Fibroblast of lung (primary cell): ENCODE measurements at places on chromosomes 7 and 10. TPM values are rescaled to one million over a fixed set of nuclear protein-coding genes. Genes with fewer than 3 reads are reported as not detected.
A peak's percentile ranks its signal among the peaks of the same experiment; 100 is the strongest.

- no peaks in the 10 kb centered on the region for H3K36me3 ChIP-seq
- no peak overlapping the region for H3K4me3 ChIP-seq
- no peaks in the 10 kb centered on the region for H3K4me1 ChIP-seq
These were observed 66.9 kb upstream of the PDE1C start for GRCh38 chr7:32137059-32137458.

DNA sequence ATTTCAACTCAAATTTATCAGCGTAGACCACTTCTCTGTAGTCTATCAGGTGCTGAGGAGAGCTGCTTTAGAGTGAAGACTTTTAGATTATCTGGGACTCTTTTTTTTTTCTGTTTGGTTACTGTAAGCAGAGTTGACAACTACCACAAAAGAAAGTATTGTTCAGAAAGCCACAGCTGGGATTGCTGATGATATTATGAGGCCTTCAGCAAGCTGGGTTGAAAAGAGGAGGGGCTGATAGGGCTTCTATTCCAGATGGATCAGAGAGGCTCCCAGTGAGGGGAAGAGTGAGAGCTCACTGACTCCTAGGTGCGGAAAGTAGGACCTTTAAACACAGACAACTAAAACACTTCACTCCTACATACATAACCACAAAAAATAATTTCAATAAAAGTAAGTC, 188.5 kb upstream of the FERD3L start:
- no peaks in the 10 kb centered on the region for H3K27me3 ChIP-seq
- no peaks in the 10 kb centered on the region for H3K4me1 ChIP-seq
- no peaks in the 10 kb centered on the region for H3K36me3 ChIP-seq
- no peak overlapping the region for H3K4me3 ChIP-seq
- no peak for DNase-seq

GRCh38 chr7:105224884-105225651, 163.7 kb downstream of the SRPK2 start:
- no peaks in the 10 kb centered on the region for H3K27me3 ChIP-seq
- no peak overlapping the region for H3K27ac ChIP-seq
- H3K4me1 ChIP-seq, result peaks cover 2% of the 10 kb centered on the region
- DNase-seq, result peak; percentile 89

DNA sequence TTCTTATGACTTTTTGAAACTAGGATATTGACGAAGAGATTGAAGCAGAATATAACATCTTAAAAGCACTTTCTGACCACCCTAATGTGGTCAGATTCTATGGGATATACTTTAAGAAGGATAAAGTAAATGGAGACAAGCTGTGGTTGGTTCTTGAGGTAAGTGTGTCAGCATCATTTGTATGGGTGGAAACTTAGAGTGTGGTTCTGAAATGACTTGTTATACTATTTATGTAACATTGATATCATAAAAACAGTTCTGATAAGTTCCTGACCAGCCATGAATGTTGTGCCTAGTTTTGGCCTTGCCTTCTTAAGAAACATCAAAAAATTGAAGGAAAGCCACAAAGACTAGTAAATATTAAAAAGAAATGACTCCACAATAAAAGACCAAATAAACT, 20.8 kb downstream of the MYO3A start:
- no peaks in the 10 kb centered on the region for H3K27me3 ChIP-seq
- H3K27ac ChIP-seq, result no peak overlapping the region
- H3K36me3 ChIP-seq, result no peaks in the 10 kb centered on the region

DNA sequence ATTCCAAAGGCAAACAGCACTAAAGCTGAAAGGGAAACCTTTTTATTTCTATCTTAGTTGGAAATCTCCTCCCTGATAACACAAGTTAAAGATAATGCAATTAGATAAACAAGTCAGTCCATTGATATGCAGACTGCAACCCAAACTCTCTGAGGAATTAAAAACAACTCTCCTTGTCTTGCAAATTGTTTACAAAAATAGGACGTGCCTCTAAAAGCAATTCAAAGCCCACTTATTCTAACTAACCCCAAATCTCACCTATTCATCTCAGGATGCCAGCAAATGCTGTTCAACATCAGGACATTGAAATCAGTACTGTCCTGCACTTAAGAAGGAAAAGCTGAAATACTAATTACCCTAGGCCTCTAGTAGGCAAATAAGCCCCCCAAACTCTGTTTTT, 12.8 kb downstream of the SHTN1 start:
- H3K4me1 ChIP-seq, result no peaks in the 10 kb centered on the region
- no peak for DNase-seq
- no peak overlapping the region for H3K4me3 ChIP-seq
- no peaks in the 10 kb centered on the region for H3K27me3 ChIP-seq
- H3K27ac ChIP-seq, result no peak overlapping the region

The CCL24 gene
- not detected in 2 replicates for polyA plus RNA-seq

DNA sequence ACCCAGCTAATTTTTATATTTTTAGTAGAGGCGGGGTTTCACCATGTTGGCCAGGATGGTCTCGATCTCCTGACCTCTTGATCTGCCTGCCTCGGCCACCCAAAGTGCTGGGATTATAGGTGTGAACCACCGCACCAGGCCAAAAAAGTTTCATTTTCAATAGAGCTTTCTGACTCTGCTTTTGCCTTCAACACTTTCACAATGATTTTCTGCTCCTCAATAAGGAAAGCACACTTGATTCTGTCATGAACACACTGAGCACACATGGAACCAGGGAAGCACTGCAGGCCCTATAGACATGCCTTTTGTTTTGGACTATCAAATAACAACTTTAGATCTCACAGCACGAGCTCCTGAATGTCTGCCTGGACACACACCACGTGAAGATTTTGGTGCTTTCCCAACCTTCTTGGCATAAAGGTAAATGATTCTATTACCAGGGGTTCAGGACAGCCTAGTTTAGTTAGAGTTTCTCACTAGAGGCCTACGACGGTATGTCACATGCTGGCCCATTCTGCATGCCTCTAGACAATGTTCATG, 8.0 kb downstream of the RRP12 start:
- no peak overlapping the region for H3K27ac ChIP-seq
- H3K27me3 ChIP-seq, result no peaks in the 10 kb centered on the region
- no peak for DNase-seq
- H3K36me3 ChIP-seq, result peaks cover 12% of the 10 kb centered on the region
- H3K4me3 ChIP-seq, result no peak overlapping the region
- no peaks in the 10 kb centered on the region for H3K4me1 ChIP-seq

The LRRC18 gene
- 0.08 TPM in 1 of 2 replicates, not detected in the other for polyA plus RNA-seq

The NPFFR1 gene
- polyA plus RNA-seq, result not detected in 2 replicates

The PCLO gene
- 0.03 and 0.10 TPM in 2 replicates for polyA plus RNA-seq

DNA sequence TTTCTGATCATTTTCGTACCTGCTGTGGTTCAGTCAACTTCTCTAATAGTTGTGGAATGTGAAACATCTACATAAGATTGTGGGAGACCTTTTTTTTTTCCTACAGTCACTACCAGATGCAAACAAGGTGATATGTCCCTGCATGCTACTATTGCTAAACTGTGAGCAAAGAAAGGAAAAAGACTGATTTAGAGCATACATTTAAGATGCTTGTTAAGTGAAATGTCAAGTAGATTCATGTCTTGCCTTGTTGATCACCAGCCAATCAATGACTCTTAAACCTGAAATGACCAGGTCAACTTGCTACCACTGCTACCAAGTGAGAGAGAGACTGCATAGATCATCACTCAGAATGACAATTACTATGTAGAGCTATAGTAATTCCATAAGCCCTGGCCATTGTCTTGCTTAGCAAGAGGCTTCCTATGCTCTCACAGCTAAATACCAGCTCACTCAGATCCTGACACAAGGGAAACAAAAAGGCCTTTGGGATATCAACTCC, 84.3 kb upstream of the SKAP2 start:
- H3K27ac ChIP-seq, result no peak overlapping the region
- H3K36me3 ChIP-seq, result no peaks in the 10 kb centered on the region
- no peaks in the 10 kb centered on the region for H3K27me3 ChIP-seq
- DNase-seq, result no peak
- H3K4me3 ChIP-seq, result no peak overlapping the region
- no peaks in the 10 kb centered on the region for H3K4me1 ChIP-seq

The INMT gene
- 37.0 and 237 TPM in 2 replicates for polyA plus RNA-seq

The LRRTM3 gene
- not detected in 2 replicates for polyA plus RNA-seq

DNA sequence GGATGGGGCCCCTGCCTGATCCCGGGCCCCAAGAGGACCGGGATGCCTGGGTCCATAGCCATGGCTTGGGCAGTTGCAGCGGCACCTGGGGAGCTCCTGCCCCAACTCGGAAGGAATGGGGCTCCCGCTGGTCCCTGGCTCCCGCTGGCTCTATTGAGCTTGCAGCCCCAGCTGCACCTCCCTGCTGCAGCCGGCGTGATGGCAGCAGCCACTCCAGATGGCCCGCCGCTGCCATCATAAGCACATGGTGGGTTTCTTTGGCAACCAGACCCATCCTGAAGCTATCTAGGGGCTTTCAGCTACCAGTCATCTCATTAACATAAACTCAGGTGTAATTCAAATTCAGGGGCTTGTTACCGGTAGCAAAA, 11.1 kb upstream of the DNMBP start:
- H3K27me3 ChIP-seq, result no peaks in the 10 kb centered on the region
- no peaks in the 10 kb centered on the region for H3K4me1 ChIP-seq
- no peak overlapping the region for H3K27ac ChIP-seq
- DNase-seq, result no peak
- no peaks in the 10 kb centered on the region for H3K36me3 ChIP-seq
- H3K4me3 ChIP-seq, result no peak overlapping the region

The PRTFDC1 gene
- 32.7 and 47.0 TPM in 2 replicates for polyA plus RNA-seq

The NEURL1 gene
- 0.11 and 0.12 TPM in 2 replicates for polyA plus RNA-seq

DNA sequence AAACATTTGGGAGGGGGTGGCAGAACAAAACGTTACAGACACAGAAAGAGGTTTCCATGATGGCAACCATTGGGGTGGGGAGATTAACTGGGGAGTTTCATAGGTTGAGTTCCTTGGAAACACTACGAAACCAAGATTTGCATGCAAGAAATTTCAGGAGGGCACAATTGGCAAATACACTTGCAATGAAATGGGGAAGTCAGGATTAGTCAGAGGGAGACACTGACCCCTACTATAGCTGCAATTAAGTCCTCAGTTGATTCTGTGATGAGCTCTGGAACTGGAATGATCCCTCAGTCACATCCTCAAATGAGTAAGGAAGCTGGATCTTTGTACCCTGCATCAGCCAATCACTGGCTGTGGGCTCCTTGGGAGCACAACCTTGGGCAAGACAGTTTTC, 22.1 kb downstream of the CPEB3 start:
- no peaks in the 10 kb centered on the region for H3K27me3 ChIP-seq
- H3K36me3 ChIP-seq, result no peaks in the 10 kb centered on the region
- no peaks in the 10 kb centered on the region for H3K4me1 ChIP-seq
- DNase-seq, result no peak
- no peak overlapping the region for H3K27ac ChIP-seq
- H3K4me3 ChIP-seq, result no peak overlapping the region
